Kidney glomerular epithelial cell (primary cell): ENCODE measurements at places on chromosomes 16 and 17.

DNA sequence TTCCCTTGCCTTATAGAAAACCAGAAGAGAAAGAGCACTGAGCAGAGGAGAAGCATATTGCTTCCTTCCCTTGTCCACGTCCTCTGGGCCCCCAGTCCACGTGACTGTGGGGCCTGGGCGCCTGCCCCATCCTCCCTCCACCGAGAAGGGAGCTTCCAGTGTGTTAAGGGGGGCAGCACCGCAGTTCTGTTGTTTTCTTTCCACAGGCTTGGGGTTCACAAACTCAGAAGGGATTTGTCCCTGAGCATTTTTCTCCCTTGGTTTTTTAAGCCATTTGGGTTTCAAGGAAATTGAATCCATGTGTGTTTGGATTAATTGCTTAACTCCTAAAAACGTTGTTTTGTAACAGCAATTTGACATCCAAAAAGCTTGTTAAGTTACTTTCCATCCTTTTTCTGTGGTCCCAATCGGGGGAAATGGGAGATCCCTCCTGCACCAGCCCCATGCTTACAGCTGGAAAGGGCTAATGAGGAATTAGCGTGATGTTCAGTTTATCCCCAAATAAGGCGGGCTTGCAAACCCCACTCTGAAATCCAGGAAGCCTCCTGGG, 347.5 kb upstream of the TNRC6C start:
- no peak for DNase-seq

DNA sequence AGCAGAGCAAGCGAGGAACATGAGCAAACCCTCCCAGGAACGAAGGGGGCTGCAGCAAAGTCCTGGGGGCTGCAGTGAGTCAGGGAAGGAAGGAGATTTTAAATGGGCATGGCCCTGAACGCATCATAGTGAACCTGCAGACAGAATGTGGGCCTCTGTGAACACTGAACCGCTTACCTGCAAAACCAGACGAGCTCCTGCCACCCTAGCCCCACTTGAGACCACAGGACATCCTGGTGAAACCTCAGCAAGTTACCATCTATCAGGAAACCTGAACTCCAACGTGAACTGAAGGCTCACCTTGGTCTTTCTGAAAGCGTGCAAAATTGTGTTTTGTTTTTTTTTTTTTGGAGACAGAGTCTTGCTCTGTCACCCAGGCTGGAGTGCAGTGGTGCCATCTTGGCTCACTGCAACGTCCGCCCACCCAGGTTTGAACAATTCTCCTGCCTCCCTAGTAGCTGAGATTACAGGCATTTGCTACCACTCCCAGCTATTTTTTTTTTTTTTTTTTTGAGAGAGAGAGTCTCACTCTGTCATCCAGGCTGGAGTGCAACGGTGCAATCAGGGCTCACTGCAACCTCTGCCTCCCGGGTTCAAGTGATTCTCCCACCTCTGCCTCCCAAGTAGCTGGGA, 30.8 kb downstream of the FANCA start:
- no peak for DNase-seq

GRCh38 chr17:55540414-55541091, 29.3 kb upstream of the SMIM36 start:
- DNase-seq = peak; percentile 91

DNA sequence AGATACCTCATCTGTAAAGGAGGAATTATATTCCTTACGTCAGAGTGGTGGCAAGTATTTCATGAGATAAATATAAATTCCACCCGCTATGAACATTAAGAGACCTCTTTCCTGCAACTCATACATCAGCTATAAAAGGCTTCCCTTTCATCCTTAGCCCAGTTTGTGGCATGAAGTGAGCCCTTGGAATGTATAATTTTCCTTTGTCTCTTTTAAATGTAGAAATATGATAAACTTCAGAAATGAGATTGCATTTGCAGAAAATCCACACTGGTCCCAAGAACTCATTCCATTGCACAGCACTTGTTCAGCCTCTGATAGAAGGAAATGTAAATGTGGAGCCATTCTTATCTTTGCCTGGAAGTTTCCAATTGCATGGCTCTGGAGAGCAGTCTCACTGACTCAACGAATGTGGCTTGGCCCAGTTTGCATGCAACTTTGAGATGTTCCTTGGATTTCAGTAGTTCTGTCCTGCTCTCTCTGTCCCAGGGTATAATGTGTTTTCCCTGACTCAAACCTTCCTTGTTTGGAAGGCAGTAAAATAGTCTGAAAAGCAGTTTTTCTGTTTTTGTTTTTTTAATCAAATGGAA, 746.4 kb downstream of the CDH11 start:
- no peak for DNase-seq

DNA sequence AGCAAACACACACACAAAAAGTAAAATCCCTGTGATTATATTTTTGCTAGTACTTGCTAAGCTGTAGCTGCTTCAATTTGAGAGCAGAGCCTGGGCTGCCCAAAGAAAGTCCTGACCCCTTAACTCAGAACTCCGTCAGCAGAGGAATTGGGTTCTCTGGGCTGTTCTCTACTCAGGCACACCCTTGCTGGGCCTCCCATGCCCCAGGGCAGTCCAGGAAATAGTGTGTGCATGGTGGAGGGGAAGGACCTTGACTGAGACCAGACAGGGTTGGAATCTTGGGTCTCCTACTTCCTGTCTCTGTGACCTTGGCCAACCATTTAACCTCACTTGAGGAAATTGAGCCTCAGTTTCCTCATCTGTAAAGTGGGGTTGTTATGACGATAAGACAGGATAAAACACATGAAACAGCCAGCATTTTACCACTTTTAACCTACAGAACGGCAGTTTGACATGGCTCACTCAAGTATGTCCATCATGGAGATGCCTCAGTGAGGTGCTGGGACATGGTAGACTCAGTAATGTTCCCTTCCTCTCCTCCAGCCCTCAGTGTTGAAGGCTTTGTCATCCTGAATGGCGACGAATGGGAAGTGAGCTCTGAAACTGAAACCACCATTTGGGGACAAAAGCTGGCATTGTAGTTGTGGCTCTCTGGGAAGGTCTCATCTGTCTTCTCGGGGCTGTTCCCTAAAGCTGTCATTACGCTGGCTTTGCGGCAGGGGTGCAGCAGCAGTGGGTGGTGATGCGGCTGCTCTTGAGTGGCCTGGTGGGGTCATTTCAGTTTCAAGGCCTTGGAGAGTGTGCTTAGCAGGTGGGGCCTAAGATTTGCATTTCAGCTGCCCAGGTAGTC, 74.9 kb downstream of the CMIP start:
- DNase-seq = no peak

- DNase-seq = peak; percentile 86
These were observed 2.3 kb upstream of the RPH3AL start for GRCh38 chr17:354651-355556.

GRCh38 chr16:1300664-1301476, 8.6 kb upstream of the UBE2I start:
- DNase-seq = peak; percentile 3

- no peak for DNase-seq
These were observed 752 bp downstream of the TBC1D24 start for GRCh38 chr16:2475413-2476344.

- no peak for DNase-seq
These were observed 218.6 kb upstream of the CDH8 start for GRCh38 chr16:62254847-62255246.

- no peak for DNase-seq
These were observed 12.7 kb downstream of the LITAFD start for GRCh38 chr16:8894736-8895334.

DNA sequence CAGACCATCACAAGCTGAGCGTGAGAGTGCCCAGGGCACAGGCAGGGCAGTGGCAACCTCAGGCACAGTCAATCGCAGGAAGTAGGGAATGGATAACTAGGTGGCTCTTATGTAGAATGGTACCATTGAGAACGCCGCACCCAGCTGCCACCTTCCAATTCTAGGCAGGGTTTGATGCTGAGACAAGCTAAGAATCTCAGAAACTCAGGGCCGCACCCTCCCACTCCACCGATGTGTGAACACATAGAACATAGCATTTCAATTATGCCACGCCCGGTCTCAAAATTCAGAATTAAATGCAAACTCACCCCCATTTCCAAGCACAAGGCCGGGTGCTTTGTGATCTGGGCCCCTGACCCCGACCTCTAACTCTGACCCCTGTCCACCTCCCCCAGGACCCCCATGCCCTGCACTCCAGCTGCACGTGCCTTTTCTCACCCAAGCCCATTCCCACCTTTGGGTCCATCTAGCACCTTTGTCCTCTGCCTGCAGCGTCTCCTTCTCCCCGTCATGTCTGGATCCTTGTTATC, 178.4 kb downstream of the C16orf95 start:
- DNase-seq = no peak

- peak; percentile 71 for DNase-seq
These were observed 61.8 kb downstream of the DNAH3 start for GRCh38 chr16:21088646-21089538.

DNA sequence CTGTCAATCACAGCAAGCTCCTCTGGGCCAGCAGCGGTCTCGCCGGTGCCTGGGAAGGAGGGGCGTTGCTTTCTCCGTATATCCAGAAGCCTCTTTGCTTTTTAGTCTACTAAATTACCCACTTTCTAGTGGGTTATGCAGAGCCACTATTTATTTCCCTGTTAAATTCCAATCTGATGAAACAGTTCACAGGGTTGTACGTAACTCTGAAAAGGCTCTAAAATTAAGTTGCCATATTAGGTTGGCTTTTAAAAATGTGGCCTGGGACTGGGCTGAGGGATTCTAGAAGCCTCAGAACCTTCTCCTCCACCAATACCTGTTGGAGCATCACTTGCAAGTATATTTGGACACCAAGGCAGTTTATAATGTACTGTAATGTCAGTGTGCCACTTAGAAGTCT, 27.2 kb downstream of the MARCHF10 start:
- no peak for DNase-seq

GRCh38 chr16:71590584-71590983, 13.7 kb upstream of the TAT start:
- DNase-seq = no peak

DNA sequence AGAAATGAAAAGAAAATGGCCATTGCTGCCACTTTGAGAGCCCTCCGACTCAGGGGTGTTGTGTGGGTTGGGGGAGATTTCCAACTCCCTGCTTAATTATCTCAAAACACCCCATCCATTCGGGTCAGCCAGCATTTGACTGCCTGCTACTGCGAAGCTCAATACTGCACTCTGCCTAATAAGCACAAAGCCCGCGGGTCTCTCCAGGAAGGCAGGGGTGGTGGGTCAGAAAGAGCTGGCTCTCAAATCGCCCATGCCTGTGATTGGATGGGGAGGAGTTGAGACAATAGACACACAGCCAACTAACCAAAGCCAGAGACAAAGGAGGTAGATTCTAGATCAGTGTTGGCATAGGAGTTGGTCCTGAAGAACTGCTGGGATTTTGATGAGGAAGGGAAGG, 2.3 kb upstream of the XAF1 start:
- DNase-seq = no peak

DNA sequence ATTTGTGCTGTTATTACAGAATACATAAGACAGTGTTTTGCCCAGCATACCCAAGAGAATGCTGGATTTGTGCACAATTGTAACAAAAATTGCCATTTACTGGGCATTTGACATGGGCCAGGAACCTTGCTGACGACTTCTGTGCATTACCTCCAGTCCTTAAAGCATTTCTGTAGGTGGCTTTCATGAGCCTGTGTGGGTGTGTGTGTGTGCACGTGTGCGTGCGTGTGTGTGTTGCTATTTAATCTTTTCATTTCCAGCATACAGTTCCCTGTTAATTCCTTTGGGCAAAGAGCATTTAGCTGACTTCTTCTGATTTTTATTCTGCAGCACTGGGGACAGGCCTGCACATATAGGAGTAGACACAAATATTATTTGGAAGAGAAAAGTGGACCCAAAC, 134.4 kb downstream of the CYLD start:
- no peak for DNase-seq

- DNase-seq = no peak
These were observed 44.7 kb downstream of the SNX11 start for GRCh38 chr17:48152289-48152688.

DNA sequence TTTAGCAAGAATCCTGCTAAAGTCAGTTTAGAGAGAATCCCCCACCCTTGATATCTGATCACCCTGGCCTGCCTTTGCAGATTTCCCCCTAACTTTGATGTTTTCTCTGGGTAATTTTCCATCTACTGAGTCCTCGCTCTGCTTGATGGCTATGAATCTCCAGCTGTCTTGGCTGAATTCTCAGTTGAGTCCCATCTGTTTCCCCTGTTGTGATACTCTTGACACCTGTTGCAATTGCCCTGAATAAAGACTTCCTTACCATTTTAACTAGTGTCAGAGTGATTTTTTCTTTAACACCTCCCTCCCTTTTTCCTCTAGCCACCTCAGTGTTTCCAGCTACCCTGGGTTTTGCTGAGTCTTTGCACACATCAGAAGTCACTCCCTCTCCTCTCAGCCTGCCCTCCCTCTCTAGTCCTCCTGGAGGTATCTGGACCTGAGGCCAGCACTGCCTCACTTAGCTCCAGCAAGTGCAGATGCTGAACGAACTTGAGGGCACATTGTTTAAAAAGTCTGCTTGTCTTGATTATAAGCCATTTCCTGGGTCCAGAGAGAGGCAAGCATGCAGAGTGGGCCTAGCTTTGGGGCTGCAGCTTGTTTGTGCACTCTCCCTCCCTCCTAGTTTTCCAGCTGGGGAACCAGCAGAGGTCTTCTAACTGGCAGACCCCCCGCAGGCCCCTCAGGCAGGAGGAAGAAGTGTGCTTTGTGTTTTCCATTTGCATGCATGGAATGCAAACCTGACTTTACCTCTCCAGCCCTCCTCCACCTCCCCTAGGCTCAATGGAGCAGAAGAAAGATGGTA, 33.2 kb downstream of the SPACA3 start:
- no peak for DNase-seq

GRCh38 chr17:83194761-83195329, 115.4 kb downstream of the METRNL start:
- no peak for DNase-seq

DNA sequence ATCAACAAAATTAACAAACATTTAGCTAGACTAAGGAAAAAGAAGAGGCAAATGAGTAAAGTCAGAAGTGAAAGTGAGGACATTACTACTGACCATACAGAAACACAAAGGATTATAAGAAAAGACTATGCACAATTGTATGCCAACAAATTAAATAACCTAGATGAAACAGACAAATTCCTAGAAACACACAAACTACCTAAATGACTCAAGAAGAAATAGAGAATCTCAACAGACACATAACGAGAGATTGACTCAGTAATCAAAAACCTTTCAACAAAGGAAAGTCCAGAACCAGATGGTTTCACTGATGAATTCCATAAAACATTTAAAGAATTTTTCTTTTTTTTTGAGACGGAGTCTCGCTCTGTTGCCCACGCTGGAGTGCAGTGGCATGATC, 35.7 kb upstream of the MYLK3 start:
- no peak for DNase-seq

GRCh38 chr17:79183293-79184158, 108.9 kb downstream of the ENGASE start:
- DNase-seq = no peak

- DNase-seq = peak; percentile 65
These were observed 18.1 kb downstream of the SPATA32 start for GRCh38 chr17:45243750-45244149.

GRCh38 chr17:29251184-29251583, 4.5 kb downstream of the CRYBA1 start:
- no peak for DNase-seq

GRCh38 chr16:73321853-73322252, 273.9 kb upstream of the ZFHX3 start:
- DNase-seq = no peak
